Esophagus squamous epithelium (tissue), 5 donors: ENCODE measurements at places on chromosomes 11 and 22.

GRCh38 chr22:49156662-49157285 is 670.9 kb downstream of the BRD1 start:
- no peak for DNase-seq

DNA sequence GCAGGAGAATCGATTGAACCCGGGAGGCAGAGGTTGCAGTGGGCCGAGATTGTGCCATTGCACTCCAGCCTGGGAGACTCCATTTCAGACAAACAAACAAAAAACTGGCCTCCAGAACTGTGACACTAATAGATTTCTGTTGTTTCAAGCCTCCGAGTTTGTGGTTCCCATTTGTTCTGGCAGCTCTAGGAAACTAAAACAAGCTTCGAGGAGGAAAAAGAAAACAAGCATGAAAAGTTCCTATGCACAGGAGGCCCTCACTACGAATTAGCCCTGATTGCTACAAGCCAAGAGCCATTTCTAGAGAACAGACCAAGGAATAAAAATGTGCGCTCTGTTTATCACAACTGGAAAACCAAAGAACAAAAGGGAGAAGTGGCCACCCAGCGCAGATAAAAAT is 47.8 kb upstream of the SHANK2 start:
- DNase-seq, result no peak

DNA sequence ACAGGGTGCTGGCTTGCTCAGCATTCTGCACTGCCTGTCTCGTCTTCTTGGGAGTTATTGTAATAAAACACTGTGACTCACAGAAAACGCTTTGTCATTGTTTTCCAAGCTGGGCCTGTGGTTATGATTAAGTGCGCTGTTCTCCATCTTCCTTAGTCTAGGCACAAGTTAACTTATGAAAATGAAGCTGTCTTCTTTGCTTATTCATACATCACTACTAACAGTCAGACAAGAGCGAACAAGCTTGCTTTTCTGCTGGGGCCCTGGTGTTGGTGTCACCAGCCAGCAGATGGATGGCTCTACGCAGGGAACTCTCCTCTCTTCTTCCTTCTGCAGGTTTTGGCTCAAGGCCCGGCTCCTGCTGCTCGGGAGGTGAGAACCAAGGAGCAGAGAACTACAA is 380.1 kb upstream of the SYN3 start:
- no peak for DNase-seq

- no peak for DNase-seq
These were observed 6.5 kb downstream of the VSTM5 start for GRCh38 chr11:93843906-93844305.

- DNase-seq, result no peak
These were observed 349.3 kb downstream of the MN1 start for GRCh38 chr22:27452245-27452644.

GRCh38 chr22:24284747-24285203 is 14.1 kb downstream of the SPECC1L start:
- DNase-seq, result no peak

DNA sequence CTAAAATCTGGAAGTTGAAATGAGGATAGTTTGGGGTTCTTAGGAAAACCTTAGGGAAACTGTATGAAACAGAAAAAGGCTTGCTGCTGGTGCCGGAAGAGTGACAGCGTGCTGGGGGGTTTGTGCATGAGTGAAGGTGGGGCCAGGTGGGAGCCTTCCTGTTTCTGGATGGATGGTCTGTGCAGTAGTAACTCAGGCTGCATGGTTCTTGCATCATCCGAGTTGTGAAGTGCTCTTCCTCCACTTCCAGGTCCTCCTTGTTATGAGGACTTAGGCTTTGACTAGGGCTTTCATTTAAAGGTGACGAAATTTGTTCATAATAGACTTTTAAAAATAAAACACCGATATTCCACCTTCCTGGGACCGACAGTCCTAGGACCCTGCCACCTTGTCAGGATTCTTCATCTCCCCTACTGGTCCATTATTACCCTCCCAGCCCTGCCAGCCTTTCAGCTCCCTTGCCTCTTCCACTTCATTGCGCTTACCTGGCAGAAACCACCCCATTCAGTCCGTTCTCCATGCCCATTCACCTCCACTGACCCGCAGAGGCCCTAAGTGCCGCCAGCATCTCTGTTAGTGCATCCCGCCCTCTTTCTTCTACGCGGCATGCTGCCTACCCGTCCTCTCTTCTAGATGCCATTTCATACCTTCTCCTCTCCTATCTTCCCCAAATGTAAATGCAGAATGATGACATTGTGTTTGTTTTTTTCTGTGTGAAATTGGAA is 47.3 kb downstream of the PPFIA1 start:
- no peak for DNase-seq

DNA sequence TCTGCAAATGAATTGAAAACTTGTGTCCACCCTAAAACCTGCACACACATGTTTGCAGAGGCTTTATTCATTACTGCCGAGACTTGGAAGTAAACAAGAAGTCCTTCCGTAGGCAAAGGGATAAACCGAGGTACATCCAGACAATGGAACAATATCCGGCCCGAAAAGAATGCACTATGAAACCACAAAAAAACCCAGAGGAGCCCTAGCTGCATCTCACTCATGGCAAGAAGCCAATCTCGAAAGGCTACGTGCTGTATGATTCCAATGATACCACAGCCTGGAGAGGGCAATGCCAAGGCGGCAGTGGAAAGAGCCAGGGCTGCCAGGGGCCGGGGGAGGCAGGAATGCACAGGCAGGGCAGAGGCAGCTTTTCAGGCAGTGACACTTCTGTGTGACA is 3.2 kb upstream of the MRPL23 start:
- no peak for DNase-seq

DNA sequence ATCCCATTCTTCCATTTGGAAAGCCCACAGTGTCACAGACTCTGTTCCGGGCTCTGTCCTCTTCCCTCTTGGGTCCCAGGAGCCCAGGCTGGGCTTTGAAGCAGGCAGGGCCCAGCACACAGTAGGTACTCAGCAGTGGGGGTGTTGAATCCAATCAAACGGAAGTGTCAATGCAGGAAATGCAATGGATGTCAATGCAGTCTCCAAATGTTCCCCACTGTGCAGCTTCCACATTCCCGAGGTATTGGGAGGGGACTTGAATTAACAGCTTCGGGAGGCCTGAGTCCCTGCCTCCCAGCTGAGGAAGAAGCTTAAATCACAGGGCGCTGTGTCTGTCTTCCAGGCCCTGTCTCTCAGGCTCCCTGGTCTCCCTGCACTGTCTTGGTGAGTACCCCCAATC is 21.8 kb upstream of the SMIM35 start:
- no peak for DNase-seq

DNA sequence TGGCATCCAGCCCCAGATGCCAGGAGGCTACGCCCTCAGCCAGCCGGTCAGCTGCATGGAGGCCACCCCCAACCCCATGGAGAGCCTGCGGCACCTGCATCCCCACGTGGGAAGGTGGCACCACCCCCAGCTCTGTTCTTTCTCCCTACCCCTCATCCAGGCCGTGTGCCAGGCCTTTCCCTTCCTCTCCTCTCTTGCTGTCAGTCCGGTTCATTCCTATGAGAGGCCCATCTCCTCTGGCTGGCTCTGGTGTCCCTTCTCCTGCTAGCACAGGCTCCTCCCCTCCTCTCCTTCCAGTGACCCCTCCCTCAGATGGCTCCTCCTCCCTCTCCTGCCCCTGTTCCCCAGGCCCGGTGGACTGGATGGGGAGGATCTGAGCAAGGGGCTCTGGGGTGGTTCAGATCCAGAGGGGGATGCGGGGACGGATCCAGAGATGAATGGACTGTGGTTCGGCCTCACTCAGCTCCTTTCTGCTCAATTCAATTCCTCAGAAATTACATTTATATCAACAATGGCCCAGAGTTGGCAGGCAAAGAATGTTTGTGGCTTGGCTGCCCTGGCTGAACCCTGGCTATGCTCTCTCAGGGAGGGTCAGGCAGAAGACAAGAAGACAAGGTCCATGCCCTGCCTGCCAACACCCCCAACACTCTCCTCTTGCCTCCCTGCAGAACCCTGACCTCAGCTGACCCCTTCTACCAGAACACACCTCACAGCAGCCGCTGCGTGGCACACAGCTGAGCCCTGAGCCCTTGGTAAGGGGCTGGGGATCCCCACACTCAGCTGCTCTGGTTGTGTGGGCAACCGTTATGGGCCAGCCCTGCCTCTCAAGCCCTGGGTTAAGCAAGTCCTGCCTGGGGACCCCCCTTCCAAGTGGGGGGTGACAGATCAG is 18.5 kb upstream of the LRRC10B start:
- no peak for DNase-seq

DNA sequence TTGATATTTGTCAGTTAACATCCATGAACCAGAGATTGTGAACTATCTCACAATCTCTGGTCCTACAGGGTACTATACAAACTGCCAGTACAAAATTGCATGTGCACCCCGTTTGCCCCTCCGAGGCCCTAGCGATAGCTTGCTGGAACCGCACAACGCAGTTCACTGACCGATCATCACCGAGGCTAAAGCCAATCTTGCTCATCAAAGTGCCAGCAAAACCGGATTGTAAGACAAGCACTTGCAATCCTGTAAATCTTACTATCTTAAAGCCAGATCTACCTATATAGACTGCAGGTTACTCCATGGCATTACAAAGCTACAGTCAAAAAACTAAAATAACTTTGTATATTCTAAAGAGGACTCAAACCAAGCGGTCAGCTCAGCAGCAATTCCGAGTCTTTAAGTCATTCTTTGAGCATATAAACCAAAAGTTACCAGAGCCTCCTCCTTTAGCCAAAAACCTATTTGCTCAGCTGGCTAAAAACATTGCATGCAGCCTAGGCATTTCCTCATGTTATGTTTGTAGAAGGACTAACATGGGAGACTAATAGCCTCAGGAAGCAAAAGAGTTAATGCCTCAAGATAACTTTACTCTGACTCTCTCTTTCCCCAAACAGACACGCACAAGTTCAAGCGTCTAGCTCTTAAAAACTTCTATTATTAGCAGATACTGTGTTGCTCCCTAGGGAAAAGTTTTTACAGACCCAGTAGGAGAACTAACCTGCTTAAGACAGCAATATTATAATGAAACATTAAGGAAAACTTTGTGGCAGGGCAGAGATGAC is 30.7 kb upstream of the CPT1A start:
- no peak for DNase-seq

DNA sequence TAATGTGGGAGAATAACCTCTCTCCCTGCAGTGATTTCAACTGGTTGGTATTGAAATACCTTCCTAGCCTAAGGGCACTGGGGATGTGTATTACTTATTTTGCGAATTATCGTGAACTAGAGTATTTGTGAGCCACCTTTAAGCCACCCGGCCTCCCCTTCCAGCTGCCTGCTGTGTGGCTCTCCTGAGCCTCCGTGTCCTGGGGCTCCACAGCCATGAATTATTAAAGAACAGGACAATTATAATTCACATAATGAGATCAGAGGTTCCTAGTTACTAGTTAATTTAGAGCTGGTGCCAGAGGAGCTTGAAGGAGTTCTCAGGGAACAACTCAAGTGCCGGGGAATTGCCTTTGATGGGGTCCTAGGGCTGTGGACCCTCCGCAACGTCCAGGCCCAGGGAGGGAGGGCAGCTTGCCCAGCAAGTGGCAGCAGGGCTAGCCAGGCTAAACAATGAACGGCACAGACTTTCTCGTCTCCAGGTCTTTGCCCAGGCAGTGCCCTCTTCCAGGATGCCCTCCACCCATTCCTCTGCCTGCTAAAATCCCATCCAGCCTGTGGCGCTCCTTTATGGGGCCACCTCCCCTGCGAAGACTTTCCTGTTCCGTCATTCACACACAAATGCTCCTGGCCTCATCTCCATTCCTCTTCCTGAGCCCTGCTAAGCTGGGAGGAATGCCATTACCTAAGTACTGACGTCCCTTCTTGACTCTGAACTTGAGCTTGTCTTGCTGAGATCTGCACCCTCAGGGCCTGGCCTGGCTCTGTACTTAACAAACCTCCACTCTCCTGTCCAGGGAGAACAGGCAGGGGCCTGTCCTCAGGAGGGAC is 91.5 kb downstream of the RTL6 start:
- DNase-seq, result no peak

- no peak for DNase-seq
These were observed 61.5 kb upstream of the PITPNB start for GRCh38 chr22:27980424-27981148.

GRCh38 chr11:67482275-67482826 is 475 bp upstream of the AIP start:
- DNase-seq, result no peak

- no peak for DNase-seq
These were observed 54.6 kb downstream of the SLC36A4 start for GRCh38 chr11:93143186-93143585.

GRCh38 chr11:113730887-113731726 is 25.0 kb upstream of the TMPRSS5 start:
- no peak for DNase-seq
